ENCODE measurements at places on chromosomes 12 and 14.

DNA sequence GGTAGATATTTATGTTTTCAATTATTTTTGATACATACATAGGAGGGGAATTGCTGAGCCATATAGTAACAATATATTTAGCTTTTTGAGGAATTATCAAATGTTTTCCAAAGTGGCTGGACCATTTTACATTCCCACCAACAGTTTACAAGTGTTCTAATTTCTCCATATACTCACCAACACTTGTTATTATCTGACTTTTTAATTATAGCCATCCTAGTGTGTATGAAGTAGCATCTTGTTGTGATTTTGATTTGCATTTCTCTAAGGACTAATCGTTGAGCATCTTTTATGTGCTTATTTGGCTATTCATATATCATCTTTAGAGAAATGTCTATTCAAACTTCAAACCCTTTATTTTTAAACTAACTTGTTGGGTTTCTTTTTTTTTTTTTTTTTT is 17.2 kb upstream of the HECTD1 start:
- no peak for DNase-seq

DNA sequence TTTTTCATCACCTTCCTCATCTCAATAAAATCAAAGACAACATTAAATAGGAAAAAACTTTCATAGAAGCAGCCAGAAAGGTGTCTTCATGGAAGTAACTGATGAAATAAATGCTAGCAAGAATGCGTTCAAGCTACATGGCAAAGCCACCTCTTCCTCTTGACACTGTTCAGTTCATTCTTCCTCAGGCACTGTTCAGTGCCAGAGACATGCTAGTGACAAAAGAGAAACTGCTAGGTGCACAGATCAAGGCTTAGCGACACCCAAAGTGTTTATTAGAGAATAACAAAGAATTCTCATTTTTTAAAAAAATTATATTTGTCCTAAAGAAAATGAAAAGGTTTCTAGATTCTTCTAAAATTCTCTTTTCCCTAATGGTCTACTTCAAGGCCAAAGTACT is 7.2 kb downstream of the SLC11A2 start:
- no peak for DNase-seq

- no peak for DNase-seq
These were observed 20.3 kb downstream of the LRRC74A start for GRCh38 chr14:76846331-76847047.

DNA sequence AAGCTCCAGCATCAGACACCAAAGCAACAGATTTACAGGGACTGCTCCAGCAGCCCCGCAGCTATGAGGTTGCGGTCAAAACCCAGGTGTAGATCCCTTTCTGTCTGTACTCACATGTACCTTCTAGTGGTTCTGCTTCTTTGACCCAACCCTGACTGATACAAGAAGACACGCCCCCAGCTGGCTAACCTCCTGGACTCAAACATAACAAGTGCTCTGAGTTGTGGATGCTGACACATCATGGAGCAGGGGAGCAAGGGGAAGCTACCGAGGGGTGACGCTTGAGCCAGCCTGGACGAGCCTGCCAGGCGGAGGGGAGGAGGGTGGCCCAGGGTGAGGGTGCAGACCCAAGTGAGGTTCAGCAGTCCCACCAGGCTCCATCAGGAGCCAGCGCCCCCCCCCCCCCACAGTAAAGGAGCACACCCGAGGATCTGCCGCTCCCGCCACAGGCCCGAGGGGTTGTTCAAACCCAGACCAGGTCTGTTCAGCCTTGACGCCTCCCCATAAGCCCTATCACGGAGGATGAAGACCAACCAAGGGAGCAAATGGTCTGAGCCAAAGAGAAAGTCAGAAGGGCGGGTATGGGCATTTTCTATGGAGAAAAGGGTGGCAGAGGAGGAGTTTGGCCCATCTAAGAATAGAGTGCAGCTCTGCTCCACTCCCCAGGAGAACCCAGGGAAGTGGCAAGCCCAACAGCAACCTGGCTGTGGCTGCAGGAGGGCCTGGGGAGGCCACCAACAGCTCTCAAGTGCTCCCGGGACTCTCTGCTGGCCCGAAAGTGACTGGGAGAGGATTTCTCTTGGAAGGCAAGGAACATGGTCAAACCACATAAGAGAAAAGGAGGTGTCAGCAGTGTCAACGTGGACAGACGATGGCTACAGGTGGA is 229.4 kb downstream of the BCL11B start:
- no peak for DNase-seq

DNA sequence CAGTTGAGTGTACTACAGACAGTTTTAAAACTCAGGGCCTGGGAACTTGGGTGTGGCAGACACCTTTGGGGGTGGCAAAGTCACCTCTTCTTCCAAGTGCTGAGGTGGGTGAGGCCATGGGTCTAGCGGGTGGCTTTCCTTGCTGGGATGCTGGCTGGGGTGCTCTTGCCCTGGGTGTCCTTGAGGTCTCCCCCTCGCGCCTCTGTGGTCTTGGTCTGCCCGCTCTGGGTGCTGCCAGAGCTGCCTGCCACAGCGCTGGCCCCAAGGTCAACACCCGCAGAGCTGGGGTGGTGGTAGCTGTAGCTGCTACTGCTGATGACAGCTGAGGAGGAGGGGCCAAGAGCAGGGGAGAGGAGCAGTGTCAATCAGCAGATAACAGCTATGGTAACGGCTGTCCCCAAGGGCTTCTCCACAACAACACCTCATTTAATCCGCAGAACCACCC is 6.8 kb downstream of the KRT74 start:
- DNase-seq, result no peak

- DNase-seq, result peak; percentile 38
These were observed 74.3 kb upstream of the ARID2 start for GRCh38 chr12:45655186-45655585.

DNA sequence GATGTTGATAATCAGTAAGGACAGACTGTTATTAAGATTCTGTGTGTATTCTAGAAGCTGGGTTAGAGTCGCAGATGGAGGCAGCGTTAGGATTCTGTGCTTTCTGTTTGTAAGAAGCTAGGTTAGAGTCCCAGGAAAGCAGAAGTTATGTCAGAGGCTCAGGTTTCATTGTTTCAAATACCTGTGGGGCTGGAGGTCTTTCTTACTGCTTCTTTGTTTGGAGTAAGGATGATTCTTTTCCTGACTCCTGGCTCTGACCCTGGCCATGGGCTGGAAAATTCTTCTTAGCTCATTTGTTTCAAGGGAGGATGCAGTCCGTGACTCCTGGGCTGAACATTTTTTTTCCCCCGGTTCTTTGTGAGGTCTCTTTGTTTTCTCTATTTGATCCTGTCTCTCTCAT is 5.2 kb downstream of the MUCL1 start:
- no peak for DNase-seq

Data from NCI-H146 (cell line).